Activated naive CD8-positive, alpha-beta T cell treated with anti-CD3 and anti-CD28 coated beads for 36 hours (primary cell): ENCODE measurements at places on chromosomes 5 and 9. TPM values are rescaled to one million over a fixed set of nuclear protein-coding genes. Genes with fewer than 3 reads are reported as not detected.

- H3K4me3 ChIP-seq: no peak overlapping the region
- no peaks in the 10 kb centered on the region for H3K36me3 ChIP-seq
- DNase-seq: no peak
- H3K27me3 ChIP-seq: no peaks in the 10 kb centered on the region
- H3K4me1 ChIP-seq: no peaks in the 10 kb centered on the region
Observed at GRCh38 chr9:76370396-76371023, 23.7 kb downstream of the RFK start.

Gene PCAT7
- not detected for total RNA-seq

DNA sequence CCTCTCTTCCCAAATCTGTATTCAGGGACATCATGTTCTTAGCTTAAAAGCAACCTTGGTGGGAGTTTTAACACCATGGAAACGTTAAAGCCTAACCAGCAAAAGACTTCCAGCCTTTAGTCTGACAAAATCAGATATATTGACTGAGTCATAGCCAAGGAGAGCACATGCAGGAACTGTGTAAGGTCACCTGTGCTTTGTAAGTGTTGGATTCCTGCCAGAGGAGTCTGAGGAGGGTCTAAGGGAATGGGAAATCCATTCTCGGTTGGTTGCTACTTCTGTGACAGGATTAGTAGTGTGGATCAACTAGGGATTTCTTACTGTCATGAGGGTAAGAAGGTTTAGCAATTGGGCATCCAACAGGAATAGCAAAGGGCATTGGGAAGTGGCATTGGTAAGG lies 142.0 kb upstream of the CHD1 start:
- H3K4me1 ChIP-seq: no peaks in the 10 kb centered on the region
- DNase-seq: no peak
- H3K36me3 ChIP-seq: no peaks in the 10 kb centered on the region
- H3K4me3 ChIP-seq: no peak overlapping the region
- H3K27me3 ChIP-seq: no peaks in the 10 kb centered on the region

- H3K36me3 ChIP-seq: peaks cover 8% of the 10 kb centered on the region
- no peak overlapping the region for H3K4me3 ChIP-seq
- H3K27ac ChIP-seq: no peak overlapping the region
- H3K4me1 ChIP-seq: peaks cover 3% of the 10 kb centered on the region
- no peaks in the 10 kb centered on the region for H3K27me3 ChIP-seq
Observed at GRCh38 chr5:139155333-139155732, 42.8 kb downstream of the SIL1 start.

DNA sequence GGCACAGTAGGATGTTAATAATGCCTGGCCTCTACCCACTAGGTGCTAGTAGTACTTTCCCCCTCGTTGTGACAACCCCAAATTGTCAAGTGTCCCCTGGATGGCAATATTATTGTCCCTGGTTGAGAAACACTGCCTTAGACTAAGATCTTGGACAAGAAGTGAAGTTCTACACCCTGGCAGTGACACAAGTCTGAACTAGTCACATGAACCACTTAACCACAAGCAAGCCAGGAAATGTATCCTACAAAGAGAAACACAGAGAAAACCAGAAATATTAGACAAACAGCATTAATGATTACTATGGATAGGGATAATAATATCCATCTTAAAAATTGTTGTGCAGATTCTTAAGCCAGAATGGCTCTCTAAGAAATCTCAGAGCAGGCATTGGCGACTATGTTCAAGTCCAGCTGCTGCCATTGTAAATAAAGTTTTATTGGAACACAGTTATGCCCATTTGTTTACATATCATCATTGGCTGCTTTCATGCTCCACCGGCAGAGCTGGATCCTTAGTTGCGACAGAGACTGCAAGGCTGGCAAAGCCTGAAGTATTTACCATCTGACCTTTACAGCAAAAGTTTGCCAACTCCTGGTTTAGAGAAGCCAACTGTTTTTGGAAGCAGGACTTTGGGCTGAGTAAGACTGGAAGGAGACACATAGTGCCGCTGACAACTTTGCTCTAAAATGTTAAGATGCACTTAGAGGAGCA lies 80.8 kb downstream of the NTRK2 start:
- H3K4me1 ChIP-seq: no peaks in the 10 kb centered on the region
- no peak for DNase-seq
- no peak overlapping the region for H3K4me3 ChIP-seq
- no peaks in the 10 kb centered on the region for H3K36me3 ChIP-seq
